ENCODE measurements at places on chromosomes 3 and 15.

DNA sequence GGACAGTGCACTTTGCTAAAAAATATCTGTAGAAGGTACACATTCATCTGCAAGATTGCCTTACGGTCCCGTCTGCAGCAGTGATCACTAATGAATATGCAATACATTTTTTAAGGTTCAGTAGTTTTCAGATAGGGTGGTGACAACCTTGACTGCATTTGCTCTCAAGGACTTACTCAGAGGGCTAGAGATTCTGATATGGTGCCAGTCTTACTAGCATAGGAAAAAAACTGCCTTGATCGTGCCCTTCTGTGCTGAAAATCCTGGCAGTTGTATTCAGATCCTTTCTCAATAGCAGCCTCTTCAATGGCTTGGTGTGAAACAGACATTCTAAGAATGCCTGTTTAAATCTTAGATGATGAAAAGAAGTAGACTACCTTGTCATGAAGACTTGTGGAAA, 411.9 kb upstream of the CCDC54 start:
- no peak overlapping the region for H3K27ac ChIP-seq
- no peaks in the 10 kb centered on the region for H3K4me1 ChIP-seq
- H3K27me3 ChIP-seq, result no peaks in the 10 kb centered on the region
- H3K4me3 ChIP-seq, result no peak overlapping the region

DNA sequence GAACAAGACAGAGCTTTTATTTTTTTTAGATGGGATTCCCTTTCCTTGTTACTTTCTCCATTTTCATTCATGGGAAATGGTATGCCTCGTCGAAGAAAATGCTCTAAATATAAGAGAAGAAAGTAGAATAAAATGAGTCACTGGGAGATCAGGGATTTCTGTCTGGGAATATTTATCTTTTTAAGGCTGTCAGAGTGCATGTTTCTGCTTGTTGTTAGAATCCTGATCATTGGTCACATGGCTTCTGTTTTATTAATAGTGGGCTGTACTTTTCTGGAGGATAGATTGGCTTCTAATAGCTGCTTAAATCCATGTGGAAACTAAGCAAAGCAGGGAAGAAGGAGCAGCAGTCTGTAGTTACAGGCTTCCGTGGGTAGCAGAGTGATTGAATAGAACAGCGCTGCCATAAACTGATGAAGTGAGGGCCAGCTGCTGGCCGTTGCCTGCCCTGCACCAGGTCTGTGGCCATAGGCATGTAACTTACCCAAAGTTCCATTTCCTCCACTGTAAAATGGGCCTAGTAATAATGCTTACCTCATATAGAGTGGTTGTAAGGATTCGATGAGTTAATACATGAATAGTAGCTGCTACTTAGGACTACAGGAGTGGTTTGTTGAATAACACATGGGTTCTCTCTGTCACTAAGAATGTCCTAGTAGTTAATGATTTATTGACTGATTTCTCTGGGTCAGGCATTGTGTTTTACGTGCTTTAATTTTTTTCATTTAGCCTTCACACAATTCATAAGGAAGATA, 289.9 kb downstream of the SATB1 start:
- no peak for DNase-seq
- no peak overlapping the region for H3K27ac ChIP-seq
- no peak overlapping the region for H3K4me3 ChIP-seq
- H3K27me3 ChIP-seq, result no peaks in the 10 kb centered on the region

- no peaks in the 10 kb centered on the region for H3K27me3 ChIP-seq
- H3K4me3 ChIP-seq, result no peak overlapping the region
- DNase-seq, result no peak
- H3K4me1 ChIP-seq, result peaks cover 10% of the 10 kb centered on the region
- no peak overlapping the region for H3K27ac ChIP-seq
These were observed 100.6 kb downstream of the CHSY1 start for GRCh38 chr15:101151288-101151687.

DNA sequence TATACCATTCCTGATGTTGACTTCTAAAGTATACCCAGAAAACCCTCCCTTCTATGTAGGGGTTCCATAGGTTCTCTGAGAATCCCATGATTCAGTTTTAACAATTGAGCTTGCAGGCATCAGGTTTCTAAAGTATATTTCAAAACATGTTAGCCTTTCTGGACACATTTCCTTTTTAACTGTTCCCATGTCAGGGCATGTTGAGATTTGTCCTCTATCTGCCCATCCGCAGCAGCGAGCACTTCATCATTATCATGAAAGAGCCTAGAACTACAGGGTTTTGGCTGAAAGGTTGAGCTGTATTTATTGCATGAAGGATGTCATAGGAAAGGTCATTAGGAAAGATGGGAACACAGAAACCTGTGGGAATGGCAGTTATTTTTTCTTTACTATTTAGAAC, 201.1 kb upstream of the BHLHE40 start:
- peaks cover 44% of the 10 kb centered on the region for H3K4me1 ChIP-seq
- no peak overlapping the region for H3K4me3 ChIP-seq
- DNase-seq, result no peak

- H3K27me3 ChIP-seq, result no peaks in the 10 kb centered on the region
- peaks cover 5% of the 10 kb centered on the region for H3K36me3 ChIP-seq
- H3K4me3 ChIP-seq, result no peak overlapping the region
- no peak overlapping the region for H3K27ac ChIP-seq
- DNase-seq, result no peak
These were observed 6.9 kb downstream of the GORASP1 start for GRCh38 chr3:39100500-39100886.

GRCh38 chr15:68616397-68616796, 37.6 kb downstream of the CORO2B start:
- H3K36me3 ChIP-seq, result no peaks in the 10 kb centered on the region
- peaks cover 5% of the 10 kb centered on the region for H3K27me3 ChIP-seq
- H3K4me1 ChIP-seq, result no peaks in the 10 kb centered on the region
- no peak overlapping the region for H3K4me3 ChIP-seq
- no peak overlapping the region for H3K27ac ChIP-seq

- no peak overlapping the region for H3K27ac ChIP-seq
- H3K4me3 ChIP-seq, result no peak overlapping the region
- H3K27me3 ChIP-seq, result no peaks in the 10 kb centered on the region
- H3K36me3 ChIP-seq, result no peaks in the 10 kb centered on the region
These were observed 225.2 kb upstream of the ICE2 start for GRCh38 chr15:60704129-60704528.

DNA sequence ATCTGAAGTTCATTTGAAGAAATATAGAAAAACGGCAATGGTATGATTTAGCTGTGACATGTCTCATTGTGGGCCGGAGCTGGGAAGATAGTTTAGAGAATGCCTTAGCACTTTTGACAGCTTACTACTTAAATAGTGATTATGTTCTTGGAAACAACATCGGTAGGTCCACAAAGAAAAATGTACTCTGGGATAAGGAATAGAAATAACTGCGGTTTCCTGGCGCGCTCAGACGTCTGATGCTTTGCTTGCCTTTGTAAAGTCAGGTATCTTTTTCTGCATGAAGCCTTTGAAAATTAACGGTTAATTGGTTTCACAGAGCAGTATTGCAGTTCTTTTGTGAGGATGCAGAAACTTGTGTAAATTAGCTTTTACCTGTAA, 1.4 kb downstream of the USP3 start:
- H3K4me3 ChIP-seq, result peak overlapping the region; percentile 96
- H3K4me1 ChIP-seq, result peaks cover 74% of the 10 kb centered on the region
- DNase-seq, result no peak
- peaks cover 12% of the 10 kb centered on the region for H3K36me3 ChIP-seq
- peak overlapping the region; percentile 96 for H3K27ac ChIP-seq
- H3K27me3 ChIP-seq, result no peaks in the 10 kb centered on the region

DNA sequence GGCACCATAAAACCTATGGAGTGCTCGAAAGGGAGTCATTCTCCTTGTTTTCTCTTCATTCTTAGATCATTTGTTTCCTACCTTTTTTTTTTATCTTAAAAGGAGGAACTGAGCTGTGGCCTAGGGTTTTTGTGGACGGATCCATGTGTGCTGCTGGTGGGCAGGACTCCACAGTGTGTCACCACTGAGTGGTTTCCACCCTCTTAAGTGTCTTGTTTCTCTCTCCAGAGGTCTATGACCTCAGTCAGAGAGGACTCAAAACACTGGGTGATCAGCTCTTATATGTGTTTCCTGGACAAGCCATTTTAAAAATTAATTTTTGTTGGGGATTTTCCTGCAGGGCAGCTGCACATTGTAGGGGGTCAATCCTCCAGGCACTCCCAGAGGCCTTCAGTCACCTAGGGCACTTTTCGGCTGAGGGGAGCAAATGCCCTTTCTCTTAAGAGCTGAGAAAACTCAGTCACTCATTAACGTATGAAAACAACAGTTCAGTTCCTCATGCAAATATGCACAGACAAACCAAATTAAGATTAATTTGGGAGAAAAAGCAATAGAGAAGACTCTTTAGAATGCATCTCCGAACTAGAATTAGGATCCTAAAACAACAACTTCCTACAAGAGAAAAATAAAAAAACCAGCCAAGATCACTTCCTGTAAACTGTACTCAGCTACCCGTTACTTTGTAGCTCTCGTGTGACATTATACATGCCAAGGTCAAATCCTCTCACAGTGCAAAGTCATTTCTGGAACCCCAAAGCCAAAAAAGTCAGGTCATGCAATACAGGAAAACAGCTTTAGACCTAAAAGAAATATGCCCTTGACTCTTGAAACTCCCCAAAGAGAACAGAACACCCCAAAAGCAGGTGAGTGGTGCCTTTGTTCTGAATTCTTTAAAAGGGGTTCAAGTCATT, 27.6 kb upstream of the FAM3D start:
- H3K36me3 ChIP-seq, result no peaks in the 10 kb centered on the region
- H3K4me3 ChIP-seq, result no peak overlapping the region
- H3K27me3 ChIP-seq, result peaks cover 5% of the 10 kb centered on the region
- no peaks in the 10 kb centered on the region for H3K4me1 ChIP-seq

DNA sequence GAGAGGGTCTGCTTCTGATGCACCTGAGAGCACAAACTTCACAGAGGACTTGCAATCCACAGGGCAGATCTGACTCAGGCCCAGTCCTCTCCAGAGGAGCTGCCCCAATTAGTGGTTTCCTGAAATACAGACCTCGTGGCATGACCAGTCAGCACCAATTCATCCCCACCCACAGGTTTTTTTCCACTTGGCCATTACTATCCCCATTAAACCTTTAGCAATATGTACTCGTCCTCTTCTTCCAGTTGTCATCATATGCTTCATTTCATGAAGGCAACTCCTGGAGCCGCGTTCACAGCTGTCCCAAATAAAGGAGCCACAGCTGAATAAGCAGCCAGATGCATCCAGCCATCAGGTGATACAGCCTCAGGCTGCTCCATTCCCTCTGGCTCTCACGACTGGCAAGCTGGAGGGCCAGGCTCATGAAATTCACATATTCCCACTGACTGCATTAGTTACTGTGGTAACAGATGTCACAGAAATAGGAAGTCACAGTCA, 163.1 kb downstream of the FMN1 start:
- H3K36me3 ChIP-seq, result no peaks in the 10 kb centered on the region
- H3K4me3 ChIP-seq, result no peak overlapping the region
- no peaks in the 10 kb centered on the region for H3K4me1 ChIP-seq
- H3K27me3 ChIP-seq, result no peaks in the 10 kb centered on the region
- no peak for DNase-seq

DNA sequence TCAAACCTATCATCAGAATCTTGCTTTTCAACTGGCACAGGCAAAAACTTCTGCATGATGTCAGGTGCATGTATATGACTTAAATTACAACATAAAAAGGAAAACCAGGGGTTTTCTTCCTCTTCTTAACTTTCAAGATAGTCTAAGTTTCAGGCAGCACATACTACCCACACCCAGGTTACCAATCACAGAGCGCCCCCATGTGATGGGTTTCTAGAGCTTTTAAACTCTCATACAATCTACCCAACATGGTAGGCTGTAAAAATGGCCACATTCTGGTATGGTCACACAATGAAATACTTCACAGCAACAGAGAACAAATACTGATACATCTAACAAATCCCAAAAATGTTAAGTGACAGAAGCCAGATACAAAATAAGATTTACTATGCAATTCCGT, 7.4 kb downstream of the MESD start:
- H3K4me3 ChIP-seq, result no peak overlapping the region
- H3K27ac ChIP-seq, result peak overlapping the region; percentile 44
- peaks cover 63% of the 10 kb centered on the region for H3K4me1 ChIP-seq
- peaks cover 55% of the 10 kb centered on the region for H3K36me3 ChIP-seq
- peak; percentile 30 for DNase-seq

DNA sequence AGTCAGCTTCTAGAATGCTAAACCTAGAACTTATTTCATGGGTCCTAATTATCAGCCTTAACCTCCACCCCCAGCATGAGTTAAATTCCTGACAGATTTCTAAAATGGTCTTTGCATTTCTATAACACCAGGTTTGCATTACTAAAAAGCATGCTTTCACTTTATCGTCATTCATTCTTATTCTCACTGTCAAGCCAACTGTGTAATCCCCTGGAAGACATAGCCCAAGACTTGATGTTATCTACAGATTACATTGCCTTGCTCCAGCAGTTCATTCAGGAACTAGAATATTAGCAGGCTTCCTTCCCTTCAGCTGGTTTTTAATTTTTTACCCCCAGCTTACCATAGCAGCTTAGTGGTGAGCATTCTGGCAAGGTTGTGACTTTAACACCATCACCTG, 184.0 kb downstream of the SLCO3A1 start:
- no peak overlapping the region for H3K4me3 ChIP-seq
- H3K27ac ChIP-seq, result no peak overlapping the region
- DNase-seq, result no peak

DNA sequence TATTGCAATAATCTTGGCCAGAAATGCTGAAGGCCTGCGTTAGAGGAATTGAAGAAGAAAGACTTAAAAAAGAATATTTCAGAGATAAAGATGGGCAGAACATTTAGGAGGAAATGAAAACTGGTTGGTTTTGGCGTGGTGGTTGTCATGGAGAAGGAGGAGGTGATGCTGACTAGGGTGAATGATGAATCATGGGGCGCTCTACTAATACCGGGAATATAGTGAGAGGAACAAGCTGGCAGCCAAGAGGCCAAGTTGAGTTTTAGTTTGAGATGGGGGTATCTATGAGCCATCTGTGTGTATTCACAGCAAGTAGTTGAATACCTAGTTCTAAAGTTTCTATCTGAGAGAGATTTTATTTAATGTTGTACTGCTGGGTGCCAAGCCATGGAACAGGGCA, 6.8 kb upstream of the GAP43 start:
- H3K4me3 ChIP-seq, result no peak overlapping the region
- DNase-seq, result peak; percentile 53
- no peaks in the 10 kb centered on the region for H3K36me3 ChIP-seq
- peaks cover 13% of the 10 kb centered on the region for H3K4me1 ChIP-seq
- H3K27ac ChIP-seq, result no peak overlapping the region
- peaks cover 15% of the 10 kb centered on the region for H3K27me3 ChIP-seq

DNA sequence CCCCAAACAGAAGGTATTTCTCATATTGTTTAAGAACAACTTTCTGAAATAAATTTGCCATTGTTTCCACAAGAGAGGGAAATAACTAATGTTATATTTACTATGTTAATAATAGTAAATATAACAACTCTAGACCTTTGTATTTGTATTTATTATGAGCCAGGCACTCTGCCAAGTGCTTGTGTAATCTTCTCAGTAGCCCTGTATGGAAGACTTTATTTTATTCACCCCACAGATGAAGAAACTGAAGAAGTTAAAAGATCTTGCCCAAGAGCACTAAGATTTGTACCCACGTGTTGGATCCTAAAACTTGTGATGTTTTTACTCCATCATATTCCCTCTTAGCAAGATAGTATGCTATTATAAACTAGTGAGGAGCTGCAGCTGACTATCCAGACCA, 12.0 kb upstream of the GNB4 start:
- H3K27me3 ChIP-seq, result peaks cover 18% of the 10 kb centered on the region
- DNase-seq, result no peak
- peaks cover 8% of the 10 kb centered on the region for H3K4me1 ChIP-seq
- H3K4me3 ChIP-seq, result no peak overlapping the region
- H3K27ac ChIP-seq, result no peak overlapping the region

All from activated CD8-positive, alpha-beta T cell treated with anti-CD3 and anti-CD28 coated beads for 36 hours (primary cell).